ENCODE measurements at places on chromosomes 2 and 18.

GRCh38 chr18:62771494-62772270 is 56.3 kb downstream of the PHLPP1 start:
- peaks cover 29% of the 10 kb centered on the region for H3K4me1 ChIP-seq
- no peak overlapping the region for H3K4me3 ChIP-seq
- H3K27me3 ChIP-seq: no peaks in the 10 kb centered on the region
- no peaks in the 10 kb centered on the region for H3K36me3 ChIP-seq

- DNase-seq: no peak
- H3K27me3 ChIP-seq: no peaks in the 10 kb centered on the region
- H3K4me1 ChIP-seq: no peaks in the 10 kb centered on the region
- no peaks in the 10 kb centered on the region for H3K36me3 ChIP-seq
- H3K27ac ChIP-seq: no peak overlapping the region
Measured at GRCh38 chr2:191601060-191601459, 76.9 kb upstream of the NABP1 start.

GRCh38 chr2:191180713-191181112 is 29.9 kb upstream of the STAT4 start:
- no peak overlapping the region for H3K4me3 ChIP-seq
- no peak for DNase-seq
- no peaks in the 10 kb centered on the region for H3K27me3 ChIP-seq
- peaks cover 10% of the 10 kb centered on the region for H3K4me1 ChIP-seq

DNA sequence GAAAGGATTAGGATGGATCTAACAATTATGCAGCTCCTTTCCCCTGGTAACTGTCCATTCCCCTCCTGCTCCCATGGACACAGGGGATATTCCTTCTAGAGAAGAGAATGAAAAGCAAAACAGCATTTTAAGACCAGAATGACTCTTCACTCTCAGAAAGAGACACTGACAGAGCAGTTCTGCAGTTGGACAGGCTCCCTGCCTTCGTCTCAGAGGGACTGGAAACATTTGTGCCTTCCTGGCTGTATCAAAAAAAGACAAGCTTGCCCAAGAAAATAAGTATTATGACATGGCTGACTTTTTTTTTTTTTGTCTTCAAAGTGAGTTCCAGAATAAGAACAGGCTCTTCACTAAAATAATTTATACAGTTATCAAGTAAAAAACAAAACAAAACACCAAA is 9.5 kb downstream of the PID1 start:
- no peak for DNase-seq
- H3K27ac ChIP-seq: no peak overlapping the region
- H3K4me3 ChIP-seq: no peak overlapping the region

GRCh38 chr2:200586644-200586975 is 796 bp downstream of the AOX1 start:
- H3K4me1 ChIP-seq: peaks cover 7% of the 10 kb centered on the region
- H3K4me3 ChIP-seq: peak overlapping the region; percentile 71
- H3K36me3 ChIP-seq: no peaks in the 10 kb centered on the region
- no peak overlapping the region for H3K27ac ChIP-seq

- H3K27ac ChIP-seq: no peak overlapping the region
- H3K4me1 ChIP-seq: peaks cover 6% of the 10 kb centered on the region
- no peaks in the 10 kb centered on the region for H3K36me3 ChIP-seq
- DNase-seq: no peak
- no peak overlapping the region for H3K4me3 ChIP-seq
Measured at GRCh38 chr2:29025711-29026110, 44.6 kb downstream of the TOGARAM2 start.

DNA sequence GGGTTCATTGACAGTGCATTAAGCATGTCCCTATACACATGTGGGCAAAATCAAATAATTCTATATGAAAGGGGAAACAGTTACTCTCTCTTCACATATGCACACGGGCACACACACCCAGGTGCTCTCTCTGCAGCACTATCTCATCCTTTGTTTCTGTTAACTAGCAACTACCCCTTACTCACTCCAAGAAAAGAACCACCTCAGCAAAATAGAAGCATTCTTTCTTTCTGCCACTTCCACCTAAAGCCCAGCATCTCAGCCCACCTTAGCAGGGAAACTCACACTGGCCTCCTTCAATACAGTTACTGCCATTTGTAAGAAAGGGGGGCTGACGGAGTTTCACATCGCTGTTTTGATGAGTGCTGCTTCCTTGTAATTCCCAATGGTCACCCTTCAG is 216.3 kb upstream of the ID2 start:
- no peaks in the 10 kb centered on the region for H3K36me3 ChIP-seq
- no peaks in the 10 kb centered on the region for H3K4me1 ChIP-seq
- H3K27ac ChIP-seq: no peak overlapping the region
- peaks cover 2% of the 10 kb centered on the region for H3K27me3 ChIP-seq
- no peak overlapping the region for H3K4me3 ChIP-seq

DNA sequence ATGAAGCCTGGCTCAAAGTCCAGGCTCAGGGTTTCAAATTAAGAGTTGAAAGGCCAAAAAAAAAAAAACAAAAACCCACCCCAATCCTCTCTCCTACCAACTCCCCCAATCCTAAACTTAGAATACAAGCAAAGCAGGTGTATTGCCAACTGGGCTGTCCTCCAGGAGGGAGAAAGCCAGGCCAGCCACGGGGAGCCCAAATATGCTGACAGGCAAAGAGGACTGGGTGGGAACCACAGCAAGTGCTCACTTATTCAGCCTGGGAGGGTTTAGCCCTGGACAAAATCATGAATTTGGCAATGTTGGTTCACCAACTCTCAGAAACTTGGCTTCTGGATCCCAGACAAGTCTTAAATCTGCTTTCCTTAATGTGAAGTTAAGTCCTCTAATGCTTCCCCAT is 36.5 kb downstream of the GKN2 start:
- no peak for DNase-seq
- no peak overlapping the region for H3K4me3 ChIP-seq
- no peaks in the 10 kb centered on the region for H3K27me3 ChIP-seq
- no peak overlapping the region for H3K27ac ChIP-seq

- no peaks in the 10 kb centered on the region for H3K27me3 ChIP-seq
- H3K4me3 ChIP-seq: no peak overlapping the region
- no peak for DNase-seq
- H3K36me3 ChIP-seq: no peaks in the 10 kb centered on the region
Measured at GRCh38 chr2:204705243-204705932, 160.1 kb downstream of the PARD3B start.

DNA sequence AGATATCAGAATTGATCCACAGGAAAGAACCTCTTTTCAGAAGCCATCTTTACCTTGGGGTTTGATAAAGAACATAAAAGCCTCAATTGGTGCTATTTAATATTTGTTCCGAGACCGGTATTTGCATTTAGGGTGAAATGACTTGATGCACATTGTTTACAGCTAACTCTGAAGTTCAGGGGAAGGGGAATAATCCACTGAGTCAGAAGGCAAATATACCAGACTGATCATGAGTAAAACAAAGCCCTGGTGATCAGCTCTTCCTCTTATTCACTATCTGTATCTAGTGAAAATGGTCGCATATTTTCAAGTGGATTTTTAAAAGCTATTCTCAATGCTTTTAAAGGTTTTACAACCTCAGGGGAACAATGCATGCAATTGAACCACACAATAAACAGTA is 53.0 kb upstream of the ATP8B1 start:
- DNase-seq: no peak
- H3K27me3 ChIP-seq: no peaks in the 10 kb centered on the region
- no peak overlapping the region for H3K27ac ChIP-seq
- no peak overlapping the region for H3K4me3 ChIP-seq
- H3K36me3 ChIP-seq: no peaks in the 10 kb centered on the region

DNA sequence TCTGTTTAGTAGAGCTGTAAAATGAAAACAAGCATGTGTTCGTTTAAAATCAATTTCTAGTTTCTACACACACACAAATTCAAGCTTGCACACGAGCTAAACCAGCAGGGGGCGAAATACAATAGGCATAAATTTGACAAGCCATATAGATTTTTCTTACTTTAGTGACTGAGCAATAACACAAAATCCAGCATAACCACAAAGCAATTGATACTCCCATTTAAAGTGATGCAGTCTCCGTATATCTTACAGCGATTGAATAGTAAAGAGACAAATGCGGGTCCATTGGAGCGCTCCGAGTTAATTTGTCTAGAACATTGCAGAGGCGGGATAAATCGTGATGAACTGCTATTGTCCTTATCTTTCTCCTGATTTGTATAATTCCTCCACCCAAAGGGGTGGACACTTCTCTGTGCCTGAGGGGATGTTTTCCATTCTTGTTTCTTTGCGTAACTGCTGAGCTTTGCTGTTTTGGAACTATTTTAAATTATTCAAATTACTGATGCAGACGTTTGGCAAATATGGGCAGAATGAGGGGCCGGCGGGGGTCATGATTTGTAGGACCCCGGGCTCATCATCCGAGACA is 1.2 kb upstream of the AFTPH start:
- peak overlapping the region; percentile 96 for H3K27ac ChIP-seq
- H3K4me3 ChIP-seq: peak overlapping the region; percentile 99
- H3K27me3 ChIP-seq: peaks cover 14% of the 10 kb centered on the region
- peaks cover 18% of the 10 kb centered on the region for H3K4me1 ChIP-seq
- DNase-seq: no peak

DNA sequence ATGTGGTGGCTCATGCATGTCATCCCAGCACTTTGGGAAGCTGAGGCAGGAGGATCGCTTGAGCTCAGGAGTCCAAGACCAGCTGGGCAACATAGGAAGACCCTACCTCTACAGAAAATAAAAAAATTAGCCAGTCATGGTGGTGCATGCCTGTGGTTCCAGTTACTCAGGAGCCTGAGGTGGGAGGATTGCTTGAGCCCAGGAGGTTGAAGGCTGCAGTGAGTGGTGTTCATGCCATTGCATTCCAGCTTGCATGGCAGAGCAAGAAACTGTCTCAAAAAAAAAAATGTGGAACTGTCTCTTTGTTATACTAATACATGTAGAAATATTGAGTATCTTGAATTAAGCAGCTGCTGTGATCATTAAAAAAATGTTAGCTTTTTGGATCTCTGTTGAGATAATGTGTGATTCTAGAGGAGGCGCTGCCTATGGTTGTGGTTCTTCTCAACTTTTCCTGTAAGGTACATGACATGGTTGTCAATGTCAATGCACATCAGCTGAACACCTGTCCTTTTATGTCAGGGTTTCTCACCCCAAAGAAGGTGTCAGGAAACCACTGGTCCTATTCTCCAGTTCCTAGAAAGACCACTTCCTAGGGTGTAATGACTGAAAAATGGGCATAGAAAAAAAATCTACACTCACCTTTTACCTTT is 34.7 kb upstream of the IL1RL1 start:
- DNase-seq: no peak
- no peak overlapping the region for H3K4me3 ChIP-seq
- peaks cover 44% of the 10 kb centered on the region for H3K27me3 ChIP-seq
- H3K36me3 ChIP-seq: no peaks in the 10 kb centered on the region

DNA sequence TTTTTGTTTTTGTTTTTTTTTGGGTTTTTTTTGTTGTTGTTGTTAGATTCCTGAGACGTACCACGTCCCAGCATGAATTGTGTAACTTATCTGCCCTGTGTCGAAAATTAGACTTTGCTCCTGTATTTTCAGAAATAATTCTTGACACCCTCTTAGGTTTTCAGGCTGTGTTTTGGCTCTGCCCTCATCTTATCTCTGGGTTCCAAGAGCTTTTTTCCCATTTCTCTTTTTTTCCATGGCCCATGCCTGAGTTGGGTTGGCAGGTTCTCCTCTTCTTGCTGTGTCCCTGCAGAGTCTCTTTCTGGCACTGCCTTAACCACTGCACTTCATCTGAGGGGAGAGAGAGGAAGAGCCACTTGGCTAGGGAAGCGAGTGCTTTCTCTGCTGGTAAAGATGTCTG is 42.4 kb downstream of the CTIF start:
- no peaks in the 10 kb centered on the region for H3K27me3 ChIP-seq

- no peaks in the 10 kb centered on the region for H3K27me3 ChIP-seq
- no peaks in the 10 kb centered on the region for H3K36me3 ChIP-seq
Measured at GRCh38 chr18:1292167-1292566, 387.5 kb downstream of the ADCYAP1 start.

Measured in osteocyte (in vitro differentiated cells).